ENCODE measurements at places on chromosomes 16 and 17. TPM values are rescaled to one million over a fixed set of nuclear protein-coding genes. Genes with fewer than 3 reads are reported as not detected.

The POLG2 gene
- total RNA-seq: 15.4 TPM

GRCh38 chr16:66457888-66458287, 30.8 kb downstream of the BEAN1 start:
- no peak for DNase-seq

- DNase-seq: no peak
Observed at GRCh38 chr16:84973236-84973635, 38.1 kb downstream of the ZDHHC7 start.

- DNase-seq: no peak
Observed at GRCh38 chr17:5443728-5444127, 4.8 kb upstream of the C1QBP start.

The SMIM36 gene
- not detected for total RNA-seq

Measured in skin of body (tissue), 3 donors.